Right cardiac atrium (tissue), 5 donors: ENCODE measurements at places on chromosomes 11 and 22.
A peak's percentile ranks its signal among the peaks of the same experiment; 100 is the strongest.

DNA sequence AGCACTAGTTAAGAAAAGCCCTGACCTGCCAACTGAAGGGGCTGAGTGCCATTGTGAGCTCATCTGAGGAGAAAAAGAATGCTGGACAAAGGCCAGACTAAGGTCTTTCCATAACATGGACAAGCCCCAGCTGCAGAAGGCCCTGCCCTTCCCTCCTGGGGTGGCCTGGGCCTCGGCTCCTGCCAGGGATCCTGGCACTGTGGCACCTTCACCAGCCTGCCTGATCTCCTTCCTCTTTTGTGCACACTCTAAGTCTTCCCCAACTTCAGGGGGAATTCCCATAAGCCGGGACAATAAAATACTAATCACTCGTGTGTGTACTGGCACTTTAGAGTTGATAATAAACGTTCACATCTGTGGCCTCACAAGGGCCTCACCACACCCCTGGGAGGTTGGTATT, 9.9 kb downstream of the TMPRSS13 start:
- DNase-seq: no peak

GRCh38 chr11:111524056-111524455, 9.5 kb downstream of the HOATZ start:
- DNase-seq: no peak

- DNase-seq: peak; percentile 78
These were observed 4.4 kb downstream of the CAVIN3 start for GRCh38 chr11:6315811-6316425.

GRCh38 chr11:64117763-64118459, 48.0 kb downstream of the MACROD1 start:
- DNase-seq: no peak

DNA sequence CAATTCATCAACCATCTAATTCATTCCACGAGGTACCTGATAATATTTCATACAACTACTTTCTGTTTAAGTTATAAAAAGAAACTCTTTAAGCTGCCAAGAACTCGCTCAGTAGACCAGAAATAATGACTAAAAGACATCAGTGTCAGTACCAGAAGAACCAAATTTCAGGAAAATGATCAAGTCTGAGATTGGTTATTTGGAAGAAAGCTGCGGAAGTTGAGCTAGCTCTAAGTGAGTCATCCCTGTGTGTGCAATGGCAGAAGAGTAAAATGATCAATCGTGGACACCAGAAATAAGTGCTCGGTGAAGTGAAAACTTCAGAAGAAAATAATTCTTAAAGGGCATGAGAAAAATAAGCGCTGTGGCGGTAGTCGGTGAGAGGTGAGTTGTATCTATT, 933.2 kb upstream of the CHORDC1 start:
- DNase-seq: no peak

DNA sequence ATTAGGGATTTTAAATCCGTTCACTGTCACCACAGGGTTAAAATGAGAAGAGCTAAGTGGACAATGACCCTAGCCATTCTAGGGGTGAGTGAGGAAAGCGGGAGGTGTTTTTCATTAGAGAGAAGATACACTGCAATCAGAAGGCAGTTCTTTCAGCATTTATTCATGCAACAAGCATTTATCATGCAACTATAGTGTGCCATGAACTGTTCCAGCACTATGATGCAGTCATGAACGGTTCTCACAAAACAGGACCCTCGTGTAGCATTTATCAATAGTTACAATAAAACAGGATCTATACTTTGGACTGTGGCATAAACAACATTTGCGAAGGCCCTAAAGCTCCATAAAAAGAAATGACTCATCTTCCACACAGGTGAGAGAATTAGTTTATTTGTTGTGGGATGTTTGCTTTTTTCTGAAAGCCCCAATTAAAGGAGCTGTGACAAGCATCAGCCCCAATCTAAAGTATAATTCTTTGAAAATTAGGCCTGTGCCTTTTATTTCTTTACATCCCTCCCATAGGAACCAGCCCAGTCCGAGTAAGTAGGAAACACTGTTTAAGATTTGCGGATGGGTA, 51.5 kb downstream of the PAMR1 start:
- no peak for DNase-seq

GRCh38 chr11:70324376-70325115, 54.1 kb downstream of the PPFIA1 start:
- DNase-seq: no peak

DNA sequence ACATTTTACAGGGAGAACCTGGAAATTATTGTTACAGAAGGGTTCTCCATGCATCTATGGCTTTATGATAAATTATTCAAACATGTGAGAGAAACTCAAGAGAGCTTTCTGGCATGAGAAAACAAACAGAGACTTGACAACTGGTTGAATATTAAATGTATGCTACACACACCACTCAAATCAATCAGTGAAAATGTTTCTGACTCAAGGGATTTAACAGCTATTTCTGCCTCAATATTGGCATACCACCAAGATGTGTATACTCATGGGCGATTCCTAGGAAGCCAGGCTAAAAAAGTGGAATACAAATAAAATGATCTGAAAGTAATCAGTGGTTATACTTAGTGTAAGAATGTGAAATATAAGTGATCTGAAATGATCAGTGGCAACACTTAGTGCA, 15.8 kb upstream of the OR51T1 start:
- DNase-seq: no peak

- no peak for DNase-seq
These were observed 51.2 kb upstream of the LMO1 start for GRCh38 chr11:8314916-8315315.

DNA sequence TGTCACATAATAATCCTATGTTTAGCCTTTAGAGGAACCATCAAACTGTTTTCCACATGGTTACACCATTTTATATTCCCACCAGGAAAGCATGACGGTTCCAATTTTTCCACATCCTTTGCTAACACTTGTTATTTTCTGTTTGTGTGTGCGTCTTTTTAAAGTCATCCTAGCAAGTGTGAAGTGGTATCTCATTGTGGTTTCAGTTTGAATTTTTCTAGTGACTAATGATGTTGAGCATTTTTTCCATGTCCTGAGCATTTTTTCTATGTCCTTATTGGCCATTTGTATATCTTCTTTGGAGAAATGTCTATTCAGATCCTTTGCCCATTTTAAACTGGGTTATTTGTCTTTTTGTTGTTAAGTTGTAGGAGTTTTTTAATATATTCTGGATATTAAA, 53.7 kb upstream of the DEPDC7 start:
- no peak for DNase-seq
